CD4-positive, alpha-beta T cell treated with Interleukin-17A for 1 hour (primary cell): ENCODE measurements at places on chromosomes 5 and 9.
A peak's percentile ranks its signal among the peaks of the same experiment; 100 is the strongest.

- DNase-seq, result no peak
Measured at GRCh38 chr5:150553402-150553801, 45.5 kb downstream of the NDST1 start.

DNA sequence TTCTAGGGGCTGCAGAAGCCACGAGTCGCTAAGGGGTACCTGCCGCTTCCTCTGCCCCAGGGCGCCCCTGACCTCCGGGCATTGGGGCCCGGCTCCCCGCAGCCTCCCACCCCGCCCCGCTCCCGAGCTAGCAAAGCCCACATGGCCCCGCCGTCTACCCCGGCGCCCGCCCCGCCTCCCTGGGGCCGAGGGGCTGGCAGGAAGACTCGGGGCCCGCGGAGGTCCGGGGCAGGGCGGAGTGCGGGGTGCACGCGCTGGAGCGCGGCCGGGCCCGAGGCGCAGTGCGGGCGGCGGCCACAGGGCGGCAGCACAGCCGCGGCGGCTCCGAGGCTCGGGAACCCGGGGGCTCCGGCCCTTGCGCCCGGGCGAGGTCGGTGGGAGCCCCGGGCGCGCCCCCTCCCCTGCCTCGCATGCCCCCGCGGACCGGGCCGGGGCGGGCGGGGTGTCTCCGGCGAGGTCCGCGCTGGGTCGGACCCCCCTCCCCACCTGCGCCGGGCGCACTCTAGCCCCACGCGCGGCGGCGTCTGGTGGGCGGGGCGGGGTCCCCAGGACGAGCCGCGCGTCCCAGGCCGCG lies 6.7 kb downstream of the NRARP start:
- DNase-seq, result peak; percentile 44

GRCh38 chr5:57447658-57448057 lies 35.0 kb downstream of the ACTBL2 start:
- DNase-seq, result no peak

- DNase-seq, result no peak
Measured at GRCh38 chr9:89994988-89995613, 390.3 kb downstream of the GADD45G start.

DNA sequence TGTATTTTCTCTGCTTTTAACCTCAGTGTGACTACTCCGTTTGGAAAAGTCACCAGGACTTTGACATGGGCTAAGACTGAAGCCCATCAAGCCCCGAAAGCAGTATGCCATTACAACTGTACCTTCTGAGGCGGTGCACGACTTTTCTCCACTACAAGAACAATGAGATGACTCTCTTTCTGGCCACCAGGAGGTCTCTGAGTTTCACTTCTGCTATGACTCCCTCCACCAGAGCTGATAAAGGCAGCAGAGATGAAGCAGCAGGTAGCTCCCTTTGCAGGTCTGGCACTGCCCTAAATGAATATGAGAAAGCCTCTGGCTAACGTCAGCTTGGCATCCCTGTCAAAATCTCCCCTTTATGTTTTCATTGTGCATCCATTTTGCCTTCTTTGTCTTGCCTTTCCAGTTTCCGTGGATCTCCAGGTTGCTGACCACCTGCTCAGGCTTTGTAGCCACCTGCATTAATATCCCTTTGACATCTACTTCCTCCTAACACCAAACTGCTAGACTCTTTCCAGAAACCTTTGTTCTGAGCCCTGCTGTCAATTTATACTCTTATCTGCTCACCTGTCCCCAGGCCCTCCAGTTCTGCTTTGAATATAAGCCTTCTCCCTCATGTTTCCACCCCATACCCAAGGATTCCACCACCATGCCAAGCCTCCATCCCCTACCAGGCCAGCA lies 221.7 kb downstream of the ZNF608 start:
- no peak for DNase-seq

GRCh38 chr5:43363445-43364152 lies 48.6 kb downstream of the CCL28 start:
- no peak for DNase-seq

- DNase-seq, result no peak
Measured at GRCh38 chr9:23644326-23644725, 181.7 kb downstream of the ELAVL2 start.

DNA sequence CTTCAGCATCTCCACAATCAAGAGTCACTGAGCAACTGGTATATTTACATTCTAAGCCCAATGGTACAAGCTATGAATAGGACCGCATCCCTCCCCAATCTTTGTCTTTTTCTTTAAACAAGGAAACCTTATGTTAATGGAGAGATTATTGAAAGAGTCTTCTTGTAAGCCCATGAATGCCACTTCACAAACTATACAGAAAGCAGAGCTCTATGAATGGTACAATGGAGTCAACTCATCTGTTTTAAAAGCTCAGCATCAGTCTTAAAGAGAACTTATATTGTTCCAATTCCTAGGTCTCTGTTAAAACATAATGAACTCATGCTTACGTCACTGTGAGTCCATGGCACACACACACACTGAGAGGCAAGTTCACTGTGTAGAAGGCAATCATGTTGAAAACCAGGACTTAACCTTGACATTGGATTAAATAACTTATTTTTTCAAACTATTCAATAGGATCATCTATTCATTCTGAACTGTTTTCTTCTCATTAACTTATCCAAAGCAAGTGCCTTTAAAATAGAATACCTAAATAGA lies 4.5 kb downstream of the NREP start:
- DNase-seq, result no peak

DNA sequence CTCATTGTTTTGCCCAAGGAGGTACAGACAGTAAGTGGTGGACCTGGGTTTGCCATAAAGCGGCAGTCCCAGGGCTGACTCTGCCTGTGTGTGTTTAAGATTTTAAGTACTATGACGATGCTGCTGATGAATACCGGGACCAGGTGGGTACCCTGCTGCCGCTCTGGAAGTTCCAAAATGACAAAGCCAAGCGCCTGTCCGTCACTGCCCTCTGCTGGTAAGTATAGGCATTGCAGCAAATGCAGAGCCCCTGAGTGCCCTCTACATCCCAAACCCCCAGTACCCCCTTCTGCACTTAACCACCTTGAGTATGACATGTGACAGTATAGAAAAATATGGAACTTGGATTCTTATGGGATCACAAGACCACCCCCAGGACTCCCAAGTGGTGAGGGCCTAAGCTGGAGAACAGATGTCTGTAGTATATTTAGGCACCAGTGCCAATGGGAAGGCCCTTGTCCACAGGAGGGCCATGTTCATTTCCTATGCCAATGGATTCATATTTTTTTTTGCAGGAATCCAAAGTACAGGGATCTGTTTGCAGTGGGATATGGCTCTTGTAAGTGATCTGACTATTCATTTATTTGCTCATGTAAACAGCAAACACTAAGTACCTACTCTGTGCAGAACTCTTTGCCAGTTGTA lies 22.0 kb downstream of the ENHO start:
- peak; percentile 72 for DNase-seq

DNA sequence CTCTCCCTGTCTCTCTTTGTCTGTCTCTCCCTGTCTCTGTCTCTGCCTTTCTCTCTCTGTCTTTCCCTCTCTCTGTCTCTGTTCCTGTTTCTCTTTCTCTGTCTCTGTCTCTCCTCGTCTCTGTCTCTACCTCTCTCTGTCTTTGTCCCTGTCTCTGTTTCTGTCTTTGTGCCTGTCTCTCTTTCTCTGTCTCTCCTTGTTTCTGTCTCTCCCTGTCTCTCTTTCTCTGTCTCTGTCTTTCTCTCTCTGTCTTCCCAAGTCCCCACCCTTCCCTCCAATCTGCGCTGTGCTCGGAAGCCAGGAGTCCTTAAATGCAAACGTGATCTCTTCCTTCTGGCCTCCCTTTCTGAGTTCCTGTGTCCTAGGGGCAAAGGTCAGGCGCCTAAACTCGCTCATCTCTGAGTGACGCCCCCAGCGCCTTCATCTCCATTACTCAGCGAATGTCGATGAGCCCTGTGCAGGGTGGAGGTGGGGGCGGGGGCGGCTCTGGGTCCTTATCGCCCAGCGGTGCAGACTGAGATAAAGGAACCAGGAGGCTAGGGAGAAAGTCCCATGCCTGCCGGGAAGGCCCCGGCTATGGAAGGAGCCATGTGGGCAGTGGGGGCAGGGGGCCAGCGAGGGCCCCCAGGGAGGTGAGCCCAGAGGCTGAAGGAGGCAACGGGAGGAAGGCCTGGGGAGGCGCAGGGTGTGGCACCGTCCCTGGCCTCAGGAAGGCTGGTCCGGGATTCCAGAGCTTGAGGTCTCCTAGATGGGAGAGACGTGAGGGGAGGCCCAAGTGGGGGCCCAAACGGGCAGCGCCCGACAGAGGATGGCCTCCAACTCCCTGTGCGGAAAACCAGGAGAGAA lies 1.5 kb upstream of the SLC6A19 start:
- DNase-seq, result no peak

DNA sequence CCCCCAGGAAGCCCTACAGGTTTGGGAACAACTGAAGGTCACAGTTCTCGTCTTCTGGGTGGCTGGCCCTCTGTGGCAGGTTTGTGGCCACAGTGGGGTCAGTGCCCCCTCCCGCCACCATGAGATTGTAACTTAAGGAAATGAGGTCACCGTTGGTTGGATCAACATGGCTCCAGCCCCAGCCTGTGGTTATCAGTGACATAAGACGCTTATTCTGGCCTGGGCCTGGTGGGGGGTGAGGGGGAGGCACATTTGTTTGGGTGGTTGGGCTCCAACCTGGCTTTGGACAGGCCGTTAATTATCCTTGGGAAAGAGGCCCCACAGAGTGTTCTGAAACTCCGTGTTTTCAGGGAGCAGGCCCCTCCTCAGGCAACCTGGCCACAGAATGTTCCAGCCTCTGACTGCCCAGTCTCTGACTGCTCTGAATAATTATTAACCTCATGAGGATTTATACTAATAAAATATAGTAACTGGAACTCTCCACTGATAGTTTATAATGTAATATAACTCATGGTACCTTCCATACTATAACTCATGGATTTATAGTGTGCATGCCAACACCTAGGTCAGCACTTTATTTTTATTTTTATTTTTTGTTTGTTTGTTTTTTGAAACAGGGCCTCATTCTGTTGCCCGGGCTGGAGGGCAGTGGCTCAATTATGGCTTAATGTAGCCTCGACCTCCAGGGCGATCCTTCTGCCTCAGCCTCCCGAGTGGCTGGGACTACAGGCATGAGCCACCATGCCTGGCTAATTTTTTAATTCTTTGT lies 58.0 kb upstream of the RPL26L1 start:
- no peak for DNase-seq

GRCh38 chr5:168734620-168735300 lies 155.6 kb upstream of the PANK3 start:
- no peak for DNase-seq

- DNase-seq, result no peak
Measured at GRCh38 chr9:70673844-70674243, 259.4 kb upstream of the KLF9 start.

GRCh38 chr5:163574472-163575440 lies 69.3 kb downstream of the MAT2B start:
- no peak for DNase-seq

DNA sequence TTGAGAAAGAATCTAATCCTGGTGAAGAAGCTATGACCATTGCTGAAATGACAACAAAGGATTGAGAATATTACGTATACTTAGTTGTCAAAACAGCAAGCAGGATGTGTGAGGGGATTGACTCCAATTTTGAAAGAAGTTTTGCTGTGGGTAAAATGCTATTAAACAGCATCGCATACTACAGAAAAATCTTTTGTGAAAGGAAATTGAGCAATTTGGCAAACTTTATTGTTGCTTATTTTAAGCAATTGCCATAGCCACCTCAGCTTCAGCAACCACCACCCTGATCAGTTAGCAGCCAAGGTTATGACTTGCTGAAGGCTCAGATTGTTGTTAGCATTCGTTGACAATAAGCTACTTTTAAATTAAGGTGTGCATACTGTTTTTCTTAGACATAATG lies 22.5 kb upstream of the ARL14EPL start:
- DNase-seq, result no peak

DNA sequence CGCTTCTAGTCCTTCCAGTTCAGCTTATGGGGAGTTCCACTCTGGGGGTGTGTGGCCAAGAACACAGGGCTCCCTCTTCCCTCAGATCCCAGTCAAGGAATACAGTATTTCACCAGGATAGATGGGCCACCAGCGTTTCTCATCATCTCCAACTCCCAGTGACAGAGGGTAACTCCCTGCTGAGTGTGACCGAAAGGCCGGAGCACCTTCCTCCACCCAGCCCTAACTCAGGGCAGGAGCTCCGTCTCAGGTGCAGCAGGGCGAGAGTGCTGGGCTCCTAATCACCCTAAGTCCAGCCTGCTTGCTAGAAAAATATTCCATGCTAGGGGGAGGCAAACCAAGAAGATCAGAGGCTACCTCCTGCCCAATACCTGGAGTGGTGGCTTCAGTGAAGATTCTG lies 102.6 kb downstream of the ADAMTS2 start:
- DNase-seq, result no peak

- DNase-seq, result no peak
Measured at GRCh38 chr5:140344683-140345423, 1.6 kb downstream of the HBEGF start.

DNA sequence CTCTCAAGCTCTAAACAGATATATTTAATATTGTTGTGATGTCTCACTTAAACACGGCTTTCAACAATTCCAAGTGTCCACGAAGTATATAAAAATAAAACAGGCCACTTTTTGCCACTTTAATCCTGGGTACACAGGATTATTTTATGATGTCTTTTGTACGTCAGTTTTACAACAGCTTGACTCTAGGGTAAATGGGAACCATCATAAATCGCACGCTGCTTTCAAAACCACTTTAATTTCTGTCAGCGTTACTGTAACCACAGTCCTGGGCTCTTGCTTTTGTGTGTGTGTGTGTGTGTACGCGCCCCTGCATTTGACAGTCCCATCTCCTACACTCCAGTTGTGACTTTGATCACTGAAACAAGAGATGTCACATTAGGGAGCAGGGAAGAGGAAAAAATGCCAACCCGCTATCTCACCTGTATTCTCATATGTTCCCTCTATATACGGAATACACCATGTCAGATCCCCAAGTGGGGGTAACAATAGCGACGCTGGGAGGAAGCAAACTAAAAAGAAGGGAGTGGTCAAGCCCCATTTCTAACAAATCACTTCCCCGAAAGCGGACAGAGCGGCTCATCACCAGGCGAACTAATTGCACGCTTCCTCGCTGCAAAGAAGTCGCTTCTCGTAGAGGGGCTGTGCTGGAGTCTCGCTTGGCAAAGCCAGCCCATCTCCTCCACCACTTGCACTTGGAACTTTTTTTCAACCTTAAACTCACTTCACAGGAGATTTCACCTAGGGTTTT lies 1.2 kb downstream of the BNC2 start:
- no peak for DNase-seq

- no peak for DNase-seq
Measured at GRCh38 chr5:139861021-139861888, 65.6 kb downstream of the PSD2 start.

- DNase-seq, result no peak
Measured at GRCh38 chr9:130662099-130662969, 2.1 kb upstream of the PRDM12 start.

- DNase-seq, result no peak
Measured at GRCh38 chr5:15664961-15665360, 165.0 kb downstream of the FBXL7 start.

- peak; percentile 53 for DNase-seq
Measured at GRCh38 chr9:137077758-137078693, 709 bp downstream of the UAP1L1 start.
